Hippocampal formation (tissue), 2 donors: ENCODE measurements at places on chromosomes 1 and 21.

- no peak for DNase-seq
Measured at GRCh38 chr1:244319283-244320132, 132.2 kb downstream of the ADSS2 start.

DNA sequence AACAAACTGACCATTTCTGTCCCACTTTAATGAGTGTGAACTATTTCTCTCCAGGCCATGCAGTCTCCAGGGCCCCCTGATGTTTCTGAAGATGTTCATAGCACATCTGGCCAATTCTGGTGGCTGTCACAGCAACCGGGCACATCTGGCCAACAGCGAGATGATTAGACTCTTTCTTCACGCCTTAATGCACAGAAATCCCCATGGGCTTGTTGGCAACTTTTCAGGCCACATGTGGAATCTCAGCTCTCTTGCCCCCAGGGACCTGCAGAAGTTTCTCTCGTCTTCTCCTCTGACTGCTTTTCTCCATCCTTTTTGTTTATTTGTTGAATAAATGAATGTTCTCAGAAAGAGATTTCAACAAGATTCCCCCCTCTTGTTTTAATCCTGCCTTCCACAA lies 71.2 kb upstream of the HMGB4 start:
- DNase-seq, result no peak

DNA sequence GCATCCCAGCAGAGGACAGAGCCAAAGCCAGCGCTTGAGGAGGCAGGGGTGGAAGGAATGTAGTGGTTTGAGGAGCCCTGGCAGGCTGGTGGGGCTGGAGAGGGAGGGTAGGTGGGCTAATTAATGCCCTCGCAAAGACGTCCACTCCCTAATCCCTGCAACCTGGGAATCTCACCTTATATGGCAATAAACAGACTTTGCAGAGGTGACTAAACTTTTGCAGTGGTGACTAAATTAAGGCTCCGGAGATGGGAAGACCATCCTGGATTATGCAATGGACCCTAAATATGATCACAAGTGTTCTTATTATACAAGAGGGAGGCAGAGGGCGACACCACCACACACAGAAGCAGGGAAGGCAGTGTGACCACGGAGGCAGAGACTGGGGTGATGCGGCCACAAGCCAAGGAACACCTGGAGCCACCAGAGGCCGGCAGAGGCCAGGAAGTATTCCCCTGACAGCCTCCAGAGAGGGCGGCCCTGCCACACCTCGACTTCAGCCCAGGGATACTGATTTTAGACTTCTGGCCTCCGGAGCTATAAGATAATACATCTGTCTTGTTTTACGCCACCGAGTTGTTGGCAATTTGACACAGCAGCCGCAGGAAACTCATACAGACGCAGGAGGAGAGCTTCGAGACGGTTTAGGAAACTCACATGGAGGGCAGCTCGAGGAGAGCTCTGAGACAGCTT lies 23.1 kb upstream of the NPPB start:
- no peak for DNase-seq

DNA sequence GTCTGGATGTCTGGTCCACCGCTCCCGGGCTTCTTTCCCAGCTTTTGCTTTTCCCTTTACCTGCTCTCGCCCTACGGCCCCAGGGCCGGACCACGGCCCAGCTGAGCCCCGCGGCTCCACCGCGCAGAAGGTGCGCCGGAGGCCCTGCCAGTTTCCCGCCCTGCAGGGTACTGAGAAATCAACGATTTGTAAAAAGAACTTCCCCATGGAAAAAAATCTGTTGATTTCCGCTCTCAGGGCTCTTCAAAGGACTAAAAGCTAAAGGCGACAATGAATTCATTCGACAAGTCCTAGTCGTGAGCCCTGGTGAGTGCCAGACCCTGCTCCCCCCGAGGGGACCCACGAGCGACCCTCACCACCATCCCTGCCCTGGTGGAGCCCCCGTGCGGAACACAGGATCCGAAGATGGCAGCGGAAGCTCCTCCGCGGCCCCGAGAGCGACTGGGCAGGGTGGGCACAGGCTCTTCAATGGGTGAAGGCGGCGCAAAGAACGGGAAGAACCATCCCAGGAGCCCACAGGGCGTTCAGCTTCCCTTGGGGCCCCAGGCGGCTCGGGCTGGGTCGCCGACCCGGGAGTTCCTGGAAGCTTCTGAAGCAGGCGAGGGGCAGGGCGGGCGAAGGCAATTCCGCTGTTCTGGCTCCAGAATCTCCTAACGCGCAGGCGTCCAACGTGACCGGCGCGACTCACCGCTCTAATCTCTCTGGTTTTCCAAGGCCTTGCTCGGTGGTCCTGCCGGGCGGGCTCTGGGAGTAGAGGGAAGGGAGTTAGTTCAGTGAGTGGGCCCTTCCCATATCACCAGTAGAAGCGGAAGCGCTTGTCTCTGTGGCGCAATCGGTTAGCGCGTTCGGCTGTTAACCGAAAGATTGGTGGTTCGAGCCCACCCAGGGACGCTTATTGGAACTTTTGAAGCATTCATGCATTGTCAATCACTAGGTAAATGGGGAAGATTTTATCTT lies 6.6 kb upstream of the RNU1-2 start:
- peak; percentile 51 for DNase-seq

- DNase-seq, result no peak
Measured at GRCh38 chr1:75132242-75132811, 1.9 kb upstream of the LHX8 start.
